ENCODE measurements at places on chromosomes 2 and 18.
A peak's percentile ranks its signal among the peaks of the same experiment; 100 is the strongest.

- no peak for DNase-seq
Observed at GRCh38 chr18:76819411-76820136, 2.8 kb upstream of the ZNF236 start.

DNA sequence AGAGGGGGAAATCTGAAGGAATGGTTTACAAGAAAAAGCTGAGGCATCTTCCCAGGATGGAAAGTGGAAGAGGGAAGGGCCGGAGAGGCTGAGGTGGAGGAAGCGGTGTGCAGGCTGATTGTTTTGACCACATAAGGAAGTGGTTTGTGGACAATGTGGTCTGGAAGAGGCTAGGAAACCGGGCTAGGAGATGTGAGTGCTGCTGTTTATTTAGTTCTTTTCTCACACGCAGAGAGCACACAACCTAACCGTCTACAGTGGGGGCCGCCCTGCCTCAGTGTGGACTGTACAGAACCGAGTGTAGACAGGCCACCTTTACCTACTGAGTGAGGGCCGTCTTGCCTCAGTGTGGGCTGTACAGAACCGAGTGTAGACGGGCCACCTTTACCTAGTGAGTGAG, 251.7 kb upstream of the PXDN start:
- no peak for DNase-seq

DNA sequence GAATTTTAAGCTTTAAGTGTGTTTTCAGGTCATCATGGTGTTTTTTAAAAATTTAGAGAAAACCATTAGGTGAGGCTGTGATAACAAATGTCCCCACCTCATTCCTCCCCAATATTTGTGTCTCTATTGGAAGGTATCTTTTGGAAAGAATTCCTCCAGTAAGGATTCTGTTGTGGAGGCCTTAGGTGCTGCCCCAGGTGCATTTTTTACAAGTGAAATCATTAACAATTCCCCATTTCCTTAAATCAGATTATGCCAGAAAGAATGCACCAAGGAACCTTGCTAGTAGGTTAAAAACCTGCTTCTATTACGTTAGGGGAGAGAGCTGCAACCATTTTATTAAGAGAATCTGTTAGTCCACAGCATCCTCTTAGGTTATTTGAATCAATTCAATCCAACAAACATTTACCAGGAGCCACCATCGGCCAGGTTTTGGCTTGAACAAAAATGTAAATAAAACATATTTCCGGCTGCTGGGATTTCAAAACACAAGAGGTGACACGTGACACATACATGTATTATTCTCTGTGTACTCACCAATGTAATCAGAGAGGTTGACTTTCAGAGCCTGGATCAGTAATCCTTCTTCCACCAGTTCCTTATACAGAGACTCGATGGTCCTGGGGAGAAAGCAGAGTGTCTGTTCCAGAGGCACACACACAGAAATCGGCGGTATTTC, 112.5 kb upstream of the ASB18 start:
- DNase-seq = no peak

GRCh38 chr18:62979176-62979575, 263.8 kb downstream of the PHLPP1 start:
- no peak for DNase-seq

DNA sequence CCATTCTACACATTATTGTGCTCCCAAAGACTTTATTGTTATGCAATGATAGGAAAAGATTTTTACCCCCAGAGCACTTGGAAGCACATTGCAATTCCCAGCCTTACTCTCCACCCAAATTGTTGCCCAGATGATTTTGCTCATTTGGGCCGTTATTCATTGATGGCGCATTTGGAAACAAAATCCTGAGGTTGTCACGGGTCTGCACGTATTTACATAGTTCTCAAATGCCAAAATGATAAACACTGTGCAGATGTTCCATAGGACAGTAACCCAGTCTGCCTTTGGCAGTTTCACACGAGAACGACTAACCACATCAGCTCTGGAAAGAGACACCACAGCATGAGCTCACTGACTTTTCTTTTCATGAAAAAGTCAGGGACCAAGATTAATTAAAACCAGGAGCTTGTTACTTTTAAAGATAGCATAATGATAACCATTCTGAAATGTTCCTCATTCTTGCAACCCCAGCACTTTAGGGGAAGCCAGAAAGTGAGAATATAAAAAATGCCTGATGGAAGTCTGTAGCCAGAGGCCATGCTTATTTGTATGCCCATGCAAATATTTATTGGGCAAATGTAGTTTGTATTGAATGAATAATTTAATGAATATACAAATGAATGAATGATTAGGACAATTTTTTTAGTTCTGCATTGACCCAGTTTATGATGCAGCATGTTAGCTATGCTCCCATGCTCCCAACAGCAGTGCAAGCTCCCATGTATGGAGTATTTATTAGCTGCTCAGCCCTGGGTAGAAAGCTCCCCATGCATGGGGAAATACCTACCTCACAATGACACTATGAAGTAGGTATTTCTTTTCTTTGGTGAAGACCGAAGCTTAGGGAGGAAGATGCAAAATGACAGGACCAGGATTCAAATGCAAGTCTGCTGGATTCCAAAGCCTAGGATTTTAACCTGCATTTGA, 84.6 kb downstream of the MAIP1 start:
- DNase-seq = no peak

GRCh38 chr2:149330127-149331022, at the start of gene LYPD6:
Gene LYPD6, plus strand, starts transcription at chr2:149330587. Its CDS starts 107,122 bp downstream, at chr2:149437709.
- no peak for DNase-seq

- DNase-seq = no peak
Observed at GRCh38 chr2:235468978-235469655, 24.7 kb upstream of the AGAP1 start.

- no peak for DNase-seq
Observed at GRCh38 chr2:19691892-19692291, 209.9 kb downstream of the TTC32 start.

- DNase-seq = no peak
Observed at GRCh38 chr2:196598412-196598811, 41.1 kb upstream of the CCDC150 start.

DNA sequence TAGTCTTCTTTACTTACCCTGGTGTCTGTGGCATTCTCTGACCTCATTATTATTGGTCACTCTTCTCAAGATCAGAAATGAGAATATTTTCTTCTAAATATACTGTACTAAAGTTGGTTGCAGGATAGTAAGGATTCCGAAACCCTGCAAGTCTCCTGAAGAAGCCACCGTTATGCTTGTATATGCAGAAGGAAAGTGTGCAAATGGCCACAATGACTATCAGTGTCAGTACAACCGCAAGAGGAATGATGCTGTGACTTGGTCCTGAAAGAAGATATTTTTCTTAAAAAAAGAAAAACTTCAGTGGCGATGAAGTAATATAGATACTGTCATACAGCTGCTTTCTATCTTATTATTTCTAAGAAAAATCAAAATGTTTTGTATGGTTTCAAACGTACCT, 120.7 kb downstream of the PLA2R1 start:
- DNase-seq = no peak

DNA sequence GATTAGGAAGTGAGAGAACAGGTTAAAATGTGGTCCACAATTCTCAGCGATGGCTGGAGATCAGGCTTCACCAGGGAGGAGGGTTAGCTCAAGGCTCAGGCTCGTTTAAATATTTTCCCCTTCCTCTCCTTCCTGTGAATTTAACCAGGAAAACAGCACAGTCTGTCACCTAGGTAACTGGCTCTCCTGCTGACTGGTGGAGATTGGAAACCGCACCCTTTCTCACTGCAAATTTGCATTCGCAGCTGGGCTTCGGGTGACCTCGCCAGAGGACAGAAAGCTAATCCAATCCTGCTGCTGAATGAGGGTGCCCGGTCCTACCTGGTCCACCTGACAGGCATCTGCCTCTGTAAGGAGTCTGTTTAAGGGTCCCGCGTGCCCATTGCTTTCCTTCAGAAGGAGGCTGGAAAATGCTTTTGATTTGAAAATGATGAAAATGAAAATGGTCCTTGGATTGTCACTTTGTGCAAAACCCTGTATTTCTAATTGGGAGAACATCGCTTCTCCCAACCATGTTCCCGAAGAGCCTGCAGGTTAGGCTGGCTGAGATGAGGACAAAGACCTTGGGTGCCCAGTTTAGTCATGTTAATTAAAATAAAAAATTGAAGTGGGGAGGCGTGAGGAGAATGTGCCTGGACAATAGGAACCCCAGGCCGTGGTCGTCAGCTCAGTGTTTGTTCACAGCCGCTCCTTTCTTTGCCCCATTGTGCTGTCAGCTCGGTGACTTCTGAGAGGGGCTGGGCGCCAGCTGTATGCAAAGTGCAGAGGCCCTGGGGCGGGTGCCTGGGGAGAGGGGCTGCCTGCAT, 43.4 kb upstream of the MTCL1 start:
- no peak for DNase-seq

DNA sequence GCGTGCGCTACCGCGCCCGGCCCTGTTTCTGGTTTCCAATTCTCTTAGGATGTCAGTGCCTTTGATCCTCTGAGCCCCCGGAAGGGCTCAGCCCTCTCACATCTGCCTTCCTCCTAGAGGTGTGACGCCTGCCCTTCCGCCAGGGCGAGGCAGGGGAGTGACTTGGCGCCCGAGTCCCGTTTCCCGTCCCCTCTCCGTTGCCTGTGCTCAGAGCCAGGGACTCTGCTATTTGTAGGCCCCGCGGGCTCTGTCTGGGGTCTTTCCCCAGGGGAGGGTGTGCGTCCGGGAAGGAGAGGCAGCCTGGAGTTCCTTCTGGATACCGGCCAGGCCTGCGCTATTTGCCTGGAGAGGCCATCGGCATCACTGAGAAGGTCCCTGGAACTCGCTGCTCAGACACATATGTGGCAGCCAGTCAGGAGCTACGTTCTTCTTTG, 103.7 kb upstream of the TAF1B start:
- DNase-seq = peak; percentile 65

DNA sequence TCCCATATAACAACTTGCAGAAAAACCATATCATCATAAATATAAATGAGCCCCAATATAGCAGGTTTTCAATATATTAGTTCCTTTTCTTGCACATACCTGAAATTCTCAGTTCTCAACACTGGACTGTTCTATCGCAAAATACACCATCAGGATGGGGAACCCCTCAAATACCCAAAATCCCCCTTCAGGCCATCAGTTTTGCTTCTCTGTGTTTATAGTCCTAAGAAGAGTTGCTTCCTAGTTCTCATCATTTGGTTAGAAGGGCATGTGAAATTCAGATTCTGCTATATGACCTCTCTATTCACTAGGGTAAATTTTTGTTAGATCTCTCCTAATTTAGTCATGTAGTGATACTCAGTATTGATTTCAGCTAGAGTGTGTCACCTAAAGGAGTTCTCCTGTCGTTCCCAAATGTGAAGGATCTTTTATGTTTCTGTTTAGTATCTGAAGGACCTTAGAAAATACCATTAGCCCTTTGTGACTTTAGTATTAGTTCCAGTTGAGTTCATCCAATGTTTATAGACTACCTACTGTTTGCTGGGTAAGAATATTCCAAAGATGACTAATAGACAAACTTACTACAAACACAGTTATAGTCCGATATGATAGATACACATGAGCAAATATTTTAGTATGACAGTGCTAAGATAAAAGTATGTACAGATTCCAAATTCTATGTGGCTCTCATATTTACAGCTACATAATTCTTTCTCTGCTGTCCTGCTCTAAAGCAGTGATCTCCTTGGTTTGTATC, 115.8 kb downstream of the TTC27 start:
- DNase-seq = no peak

GRCh38 chr2:198232281-198232680, 427.9 kb downstream of the PLCL1 start:
- DNase-seq = no peak

DNA sequence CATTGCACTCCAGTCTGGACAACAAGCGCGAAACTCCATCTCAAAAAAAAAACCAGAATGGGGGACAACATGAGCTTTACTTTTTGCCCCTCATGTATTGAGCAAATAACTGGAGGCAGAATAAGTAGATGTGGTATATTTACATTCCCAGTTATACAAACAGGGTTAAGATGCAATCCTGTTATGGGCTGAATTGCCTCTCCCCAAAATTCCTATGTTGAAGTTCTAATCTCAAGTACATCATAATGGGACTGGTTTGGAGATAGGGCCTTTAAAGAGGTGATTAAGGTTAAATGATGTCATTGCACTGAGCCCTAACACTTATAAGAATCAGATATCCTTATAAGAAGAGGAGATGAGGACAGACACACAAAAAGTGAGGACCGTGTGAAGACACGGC, 319.8 kb upstream of the KLHL29 start:
- DNase-seq = no peak

GRCh38 chr2:24330161-24330560, 30.2 kb downstream of the ITSN2 start:
- DNase-seq = no peak

GRCh38 chr2:121055088-121055487, 229.9 kb downstream of the TFCP2L1 start:
- DNase-seq = no peak

GRCh38 chr18:44232500-44232899, 448.2 kb upstream of the SETBP1 start:
- no peak for DNase-seq
